ENCODE measurements at places on chromosomes 11 and 22.

DNA sequence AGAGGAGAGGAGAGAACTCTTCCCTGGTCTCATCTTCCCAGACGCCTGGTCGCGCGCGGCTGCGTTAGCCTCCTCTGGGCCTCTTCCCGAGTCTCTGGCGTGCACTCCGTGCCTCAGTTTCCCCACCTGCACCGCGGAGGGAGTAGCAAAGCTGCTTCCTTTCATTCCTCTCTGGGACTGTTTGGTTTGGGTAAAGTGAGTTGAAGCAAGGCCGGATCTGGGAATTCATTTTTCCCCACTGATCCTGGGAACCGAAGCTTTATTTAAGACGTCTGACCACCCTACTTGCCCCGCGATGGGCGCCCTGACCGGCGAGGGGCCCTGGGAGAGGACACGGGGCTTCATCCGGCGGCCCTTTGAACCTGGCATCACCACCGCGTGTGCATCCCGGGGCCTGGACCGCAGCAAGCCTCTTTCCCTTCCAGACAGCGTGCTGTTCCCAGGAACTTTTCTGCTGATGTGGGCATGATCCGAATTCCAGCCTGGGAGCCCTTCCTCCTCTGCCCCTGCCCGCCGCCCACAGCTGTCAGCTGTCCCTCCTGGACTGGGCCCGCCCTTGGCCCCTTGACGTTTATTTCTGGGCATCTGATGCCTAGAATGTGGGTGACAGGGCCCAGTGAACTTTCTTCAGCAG is 758 bp downstream of the LDLRAD3 start:
- no peak for DNase-seq

- DNase-seq, result no peak
These were observed 56.2 kb downstream of the OTOG start for GRCh38 chr11:17603056-17603825.

- no peak for DNase-seq
These were observed 12.5 kb downstream of the NNMT start for GRCh38 chr11:114308689-114309089.

- no peak for DNase-seq
These were observed 124.5 kb upstream of the THY1 start for GRCh38 chr11:119547511-119547910.

DNA sequence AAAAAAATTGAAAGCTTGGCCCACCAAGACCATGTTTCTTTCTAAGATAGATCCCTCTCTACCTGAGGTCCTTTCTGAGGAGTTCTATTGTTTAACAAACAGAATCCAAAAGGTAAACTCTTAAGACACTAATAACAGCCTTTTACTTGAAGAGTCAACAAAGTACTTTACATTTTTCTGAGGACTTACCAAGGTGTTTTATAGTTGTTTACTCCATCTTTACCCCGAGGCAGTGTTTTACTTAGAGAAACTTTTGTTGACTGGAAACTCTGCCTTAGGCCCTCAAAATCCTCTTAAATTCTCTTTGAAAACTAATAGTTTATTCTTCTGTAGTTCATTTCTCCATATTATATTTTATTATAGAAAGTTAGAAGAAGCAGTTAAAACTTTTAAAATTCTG is 49.7 kb upstream of the NOX4 start:
- no peak for DNase-seq

GRCh38 chr11:102014756-102015155 is 32.5 kb upstream of the CFAP300 start:
- no peak for DNase-seq

GRCh38 chr22:44623771-44624510 is 78.1 kb upstream of the PRR5 start:
- no peak for DNase-seq

DNA sequence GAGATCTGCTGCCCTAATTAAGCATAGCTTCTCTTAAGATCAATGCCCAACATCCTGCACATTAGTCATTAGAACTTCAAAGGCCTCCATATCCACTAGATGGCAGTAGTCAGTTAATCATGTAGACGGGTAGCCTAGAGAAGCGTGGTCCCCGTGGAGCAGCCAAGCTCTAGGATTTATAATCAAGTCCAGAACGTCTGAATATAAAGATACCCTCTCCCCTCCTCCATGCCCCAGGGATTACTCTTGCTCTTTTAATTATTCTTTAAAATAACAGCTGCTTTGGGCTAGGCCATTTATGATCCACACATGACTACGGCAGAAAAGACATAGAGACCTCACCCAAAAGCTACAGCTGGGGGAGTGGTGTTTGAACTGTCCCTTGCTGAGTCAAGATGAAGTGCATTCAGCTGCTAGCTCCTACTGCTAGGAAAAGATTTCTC is 327.6 kb upstream of the PLET1 start:
- no peak for DNase-seq

DNA sequence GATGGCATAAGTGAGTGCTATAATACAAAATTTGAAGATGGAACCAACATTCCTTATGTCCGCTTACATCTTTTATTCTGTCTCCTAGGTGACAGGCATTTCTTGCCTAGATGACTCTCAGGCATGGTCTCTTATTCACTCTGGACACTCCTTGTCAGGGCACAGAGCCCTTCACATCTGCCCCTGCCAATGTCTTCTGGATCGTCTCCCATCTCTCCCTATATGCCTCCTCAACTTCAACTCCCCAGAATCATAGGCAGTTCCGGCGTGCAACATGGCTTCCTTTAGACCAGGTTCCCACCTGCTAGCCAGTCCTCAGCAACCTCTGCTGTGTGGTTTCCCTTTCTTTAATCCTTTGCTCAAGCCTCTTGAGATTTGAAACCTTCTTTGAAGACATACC is 300.9 kb downstream of the TENM4 start:
- DNase-seq, result no peak

DNA sequence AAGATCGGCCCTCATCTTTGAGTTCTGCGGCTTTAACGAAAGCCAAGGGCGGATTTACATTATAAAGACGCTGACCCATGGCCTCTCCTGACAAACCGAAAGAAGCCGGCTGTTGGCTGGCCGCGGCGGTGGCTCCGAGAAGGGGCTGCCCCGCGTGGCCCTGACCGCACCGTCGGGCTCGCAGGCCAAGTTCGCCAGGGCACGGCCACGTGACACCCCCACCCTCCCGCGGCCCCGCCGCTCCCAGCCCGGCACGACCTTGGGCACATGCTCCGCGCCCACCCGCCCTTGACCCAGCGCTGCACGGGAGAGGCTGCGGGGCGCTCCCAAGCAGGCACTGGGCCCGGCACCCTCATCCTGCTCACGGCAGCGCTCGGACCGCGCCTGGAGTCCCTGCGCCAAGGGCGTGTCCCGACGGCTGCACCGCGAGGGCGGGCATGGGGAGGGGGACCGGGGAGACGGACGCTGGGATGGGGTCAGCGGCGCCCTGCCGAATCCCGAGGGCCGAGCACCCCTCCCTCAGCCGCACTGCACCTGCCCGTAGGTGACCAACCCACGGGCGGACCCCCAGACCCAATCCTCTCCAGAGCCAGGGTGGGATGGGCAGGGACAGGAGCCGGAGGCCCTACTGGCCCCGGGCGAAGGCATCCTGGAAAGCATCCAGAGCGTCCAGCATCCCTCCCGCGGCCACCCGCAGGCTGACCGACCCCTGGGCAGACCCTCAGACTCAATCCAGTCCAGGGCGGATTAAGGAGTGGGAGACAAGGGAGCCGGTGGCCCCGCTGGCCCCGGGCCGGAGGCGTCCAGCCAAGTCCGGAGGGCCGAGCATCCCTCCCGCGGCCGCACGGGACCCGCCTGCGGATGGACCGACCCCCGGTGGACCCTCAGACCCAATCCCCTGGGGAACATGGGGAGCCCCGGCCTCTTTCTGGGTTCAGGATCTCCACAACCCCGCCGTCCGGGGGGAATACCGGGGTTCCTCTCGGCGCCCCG is 759 bp downstream of the CPT1A start:
- DNase-seq, result no peak

DNA sequence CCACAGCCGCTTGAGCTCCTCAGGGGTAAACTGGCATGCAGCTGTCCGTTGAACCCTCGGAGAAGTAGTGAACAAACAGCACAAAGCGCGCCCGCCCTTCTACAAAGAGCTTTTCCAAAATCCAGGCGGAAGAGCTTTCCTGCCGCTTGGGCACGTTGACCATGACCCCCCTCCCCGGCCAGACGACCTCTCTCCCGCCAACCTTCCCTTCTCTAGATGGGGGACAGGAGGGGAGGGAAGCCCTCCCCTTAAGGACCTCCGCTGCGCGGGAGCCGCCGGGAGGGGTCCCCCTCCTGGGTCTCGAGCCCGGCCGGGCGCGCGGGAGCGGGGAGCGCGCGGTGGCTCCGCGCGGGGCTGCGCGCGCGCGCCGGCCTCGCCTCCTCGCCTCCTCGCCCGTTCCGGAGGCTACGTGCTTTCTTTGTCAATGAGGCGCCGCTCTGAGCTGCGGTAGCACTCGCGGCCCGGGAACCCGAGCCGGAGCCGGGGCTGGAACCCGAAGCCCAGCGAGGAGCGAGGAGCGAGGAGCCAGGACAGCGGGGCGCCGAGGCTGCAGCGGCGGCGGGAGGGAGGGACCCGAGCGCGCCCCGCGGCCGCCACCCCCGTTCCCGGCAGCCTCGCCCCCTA is 118.6 kb downstream of the HIPK3 start:
- no peak for DNase-seq

- no peak for DNase-seq
These were observed 15.1 kb downstream of the CRELD2 start for GRCh38 chr22:49933236-49934159.

DNA sequence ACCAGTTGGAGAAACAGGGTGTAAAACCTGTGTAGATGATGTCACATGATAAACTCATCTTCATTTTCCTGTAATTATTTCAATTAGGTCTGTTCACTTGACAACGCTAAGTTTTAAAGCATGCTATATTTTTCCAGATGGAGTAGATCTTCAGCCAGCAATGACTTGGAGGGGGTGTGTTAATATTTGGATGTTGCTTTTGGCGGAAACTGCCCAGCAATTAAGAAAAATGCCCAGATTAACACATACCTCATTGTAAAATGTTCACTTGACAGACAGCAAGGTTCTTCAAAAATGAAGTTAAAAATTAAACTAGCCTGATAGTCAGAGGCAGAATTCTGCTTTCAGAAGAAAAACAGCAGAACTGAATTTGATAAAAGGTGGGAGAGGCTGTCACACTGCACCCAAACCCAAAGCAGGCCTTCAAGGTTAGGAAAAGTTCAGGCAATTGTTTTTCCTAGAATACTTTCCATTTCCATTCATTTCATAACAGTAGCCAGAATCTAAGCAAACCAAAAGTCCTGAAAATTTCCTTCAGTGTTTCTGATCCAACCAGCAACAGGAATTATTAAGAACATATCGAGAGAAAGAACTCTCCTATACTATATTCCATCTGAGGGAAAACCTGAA is 33.0 kb downstream of the VSIG10L2 start:
- no peak for DNase-seq

DNA sequence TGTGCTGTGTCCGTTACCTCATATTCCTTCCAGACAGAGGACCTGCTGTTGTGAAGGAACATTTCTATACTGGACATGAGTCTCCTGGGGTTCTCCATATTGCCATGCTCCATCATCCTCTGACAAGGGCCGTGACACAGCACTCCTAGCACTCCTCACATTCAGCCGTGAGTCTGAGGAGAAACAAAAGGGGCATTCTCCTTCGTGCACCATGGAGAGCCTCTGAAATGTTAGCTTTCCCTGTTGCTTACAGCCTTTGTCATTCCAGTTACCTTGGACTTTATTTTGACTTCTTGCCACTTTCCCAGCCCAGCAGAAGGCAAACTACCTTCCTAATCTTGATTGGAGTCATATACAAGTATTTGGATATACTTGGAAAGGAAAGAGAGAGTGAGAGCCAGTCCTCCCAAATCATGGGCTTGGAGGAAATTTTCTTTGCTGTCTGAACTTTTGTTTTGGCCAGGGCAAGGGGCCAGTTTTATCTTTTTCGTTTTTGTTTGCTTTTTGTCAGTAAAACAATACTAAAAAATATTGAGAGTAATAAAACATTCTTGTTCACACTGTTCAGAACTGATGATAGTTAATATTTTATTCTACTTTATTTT is 29.1 kb upstream of the TECTA start:
- DNase-seq, result no peak

- no peak for DNase-seq
These were observed 31.4 kb downstream of the CBL start for GRCh38 chr11:119237515-119237914.

- no peak for DNase-seq
These were observed 43.2 kb upstream of the E2F8 start for GRCh38 chr11:19283991-19284390.

DNA sequence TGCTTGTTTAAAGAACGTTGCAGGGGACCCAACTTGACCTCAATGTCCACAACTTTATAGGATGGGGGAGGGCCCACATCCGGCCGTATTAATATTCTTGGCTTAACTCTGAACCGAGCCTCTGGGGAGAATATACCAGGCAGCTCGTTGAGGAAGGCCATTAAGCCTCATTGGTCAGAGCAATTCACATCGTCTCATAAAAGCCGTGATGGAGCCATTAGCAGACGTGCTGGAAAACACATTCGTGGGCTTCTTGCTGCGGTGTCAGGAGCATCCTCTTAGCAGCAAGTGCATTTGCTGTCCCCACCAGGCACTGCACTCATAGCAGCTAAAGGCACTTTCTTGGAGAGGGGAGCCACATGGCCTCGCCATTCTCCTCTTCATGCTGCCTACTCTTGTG is 14.9 kb downstream of the DSCAML1 start:
- DNase-seq, result no peak

GRCh38 chr11:119315131-119316015 is 1.6 kb downstream of the MCAM start:
- DNase-seq, result peak; percentile 24

DNA sequence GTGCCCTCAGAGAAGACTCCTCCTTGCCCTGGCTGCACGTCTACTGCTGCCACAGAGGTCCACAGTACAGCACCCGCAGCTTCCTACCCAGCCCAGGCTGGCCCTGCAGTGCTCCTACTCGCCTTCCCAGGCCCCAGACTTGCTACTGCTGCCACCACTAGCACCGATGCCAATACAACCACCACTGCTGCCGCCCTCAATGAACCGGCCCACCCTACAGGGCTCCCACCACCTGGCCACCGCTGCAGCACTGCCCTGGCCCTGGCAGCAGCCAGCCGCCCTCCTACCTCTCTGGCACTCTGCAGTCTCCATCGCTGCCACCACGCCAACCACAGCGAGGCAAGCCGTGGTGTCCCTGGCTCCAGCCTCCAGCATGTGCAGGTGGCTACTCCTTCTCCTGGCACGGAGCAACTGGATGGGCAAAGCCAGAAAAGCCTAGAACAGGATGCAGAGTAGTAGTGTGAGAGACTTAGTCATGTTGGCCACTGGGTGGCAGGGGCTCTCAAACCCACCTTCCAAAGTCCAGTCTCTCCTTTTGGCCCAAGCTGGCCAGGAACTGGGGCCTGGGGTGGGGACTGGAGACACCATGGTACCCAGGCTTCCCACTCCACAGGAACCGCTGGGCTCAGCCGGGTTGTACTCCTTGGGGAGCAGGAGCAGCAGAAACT is 39.4 kb downstream of the C22orf42 start:
- DNase-seq, result no peak

GRCh38 chr11:65919573-65920371 is 546 bp downstream of the DRAP1 start:
- peak; percentile 65 for DNase-seq

GRCh38 chr22:28911304-28911690 is 27.9 kb downstream of the ZNRF3 start:
- no peak for DNase-seq

Data from effector CD8-positive, alpha-beta T cell (primary cell).